ENCODE measurements at places on chromosomes 6 and 20.

DNA sequence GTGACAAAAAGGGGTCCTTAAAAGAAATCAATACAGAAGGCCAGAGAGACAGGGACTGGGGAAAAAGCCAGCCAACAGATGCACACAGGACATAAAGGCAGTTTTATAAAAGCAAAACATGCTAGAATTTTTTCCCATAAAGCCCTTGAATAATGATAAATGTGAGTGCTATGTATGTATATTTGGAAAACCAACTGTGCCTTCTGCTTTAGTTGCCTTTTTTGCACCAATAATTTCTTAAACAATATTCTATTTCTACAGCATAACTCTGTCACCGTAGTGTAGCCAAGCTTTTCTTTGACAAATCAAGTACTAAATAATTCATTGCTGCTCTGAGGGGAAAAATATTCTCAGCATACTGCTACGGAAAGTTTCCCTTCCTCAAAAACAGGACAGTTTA is 730.6 kb upstream of the NRSN1 start:
- no peak for DNase-seq

DNA sequence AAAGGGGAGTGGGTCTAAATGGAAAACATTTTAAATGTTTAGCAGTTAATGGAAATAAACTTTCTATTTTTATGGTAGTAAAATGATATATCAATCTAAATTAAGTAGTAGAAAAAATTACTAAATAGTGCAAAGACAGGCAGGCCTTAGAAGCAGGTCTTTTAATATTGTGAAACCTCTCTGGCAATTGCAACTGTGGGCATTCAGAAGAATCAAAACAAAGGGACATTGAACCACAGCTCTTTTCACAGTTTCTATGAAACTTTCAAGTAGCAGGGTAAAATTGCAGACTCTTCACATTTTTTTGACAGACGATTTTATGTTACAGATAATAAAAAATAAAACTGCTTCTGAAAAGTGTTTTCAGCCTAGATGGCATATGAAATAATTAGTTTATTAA is 533.7 kb downstream of the BCKDHB start:
- no peak for DNase-seq

- no peak for DNase-seq
Measured at GRCh38 chr20:44431502-44432234, 44.0 kb upstream of the TTPAL start.

DNA sequence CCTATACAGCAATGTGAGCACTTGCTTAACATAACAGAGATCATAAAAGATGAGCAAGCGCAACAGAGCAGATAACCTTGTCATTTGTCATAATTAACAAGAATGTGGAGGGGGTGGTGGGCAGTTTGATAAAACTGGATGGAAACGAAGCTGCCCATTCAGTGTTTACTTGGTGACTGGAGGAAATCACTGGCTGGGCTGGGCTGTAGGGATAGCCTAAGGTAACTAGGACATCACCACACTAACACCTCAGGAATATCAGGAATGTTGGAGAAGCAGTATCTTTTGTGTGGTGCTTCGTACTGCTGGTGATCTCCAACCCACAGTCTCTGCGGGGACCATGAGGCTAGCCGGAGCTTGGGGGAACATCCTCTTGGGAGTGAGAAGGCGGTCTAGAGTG is 218.4 kb downstream of the HIVEP2 start:
- DNase-seq = no peak

DNA sequence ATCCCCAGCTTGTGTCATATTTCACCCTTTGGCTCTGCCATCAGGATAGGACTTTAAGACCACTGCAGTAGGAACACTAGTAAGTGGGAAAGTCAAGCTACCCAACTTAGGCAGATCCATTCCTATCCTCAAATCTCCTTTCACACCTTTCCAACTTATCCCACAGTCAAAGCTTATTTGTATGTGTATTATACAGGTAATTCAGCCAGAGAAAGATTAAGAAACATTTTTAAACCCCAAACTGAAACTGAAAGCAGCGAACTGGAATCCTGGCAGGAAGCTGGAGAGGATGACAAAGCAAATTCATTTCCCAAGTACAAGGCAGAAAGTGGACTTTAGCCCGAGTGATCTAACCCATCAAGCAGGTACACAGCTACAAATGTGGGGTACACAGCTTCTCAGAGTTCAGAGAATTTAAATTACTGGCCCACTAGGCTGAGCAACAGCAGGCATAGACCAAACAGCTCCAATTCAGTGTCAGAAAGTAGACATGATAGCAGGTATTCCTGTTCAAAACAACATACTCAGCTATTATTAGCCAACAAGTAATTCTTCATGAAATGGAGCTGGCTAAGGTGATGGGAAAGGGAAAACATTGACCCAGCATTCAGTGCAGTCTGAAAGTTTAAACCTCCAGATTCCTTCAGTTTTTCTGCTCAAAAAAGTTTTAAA is 39.1 kb downstream of the ILRUN start:
- no peak for DNase-seq

DNA sequence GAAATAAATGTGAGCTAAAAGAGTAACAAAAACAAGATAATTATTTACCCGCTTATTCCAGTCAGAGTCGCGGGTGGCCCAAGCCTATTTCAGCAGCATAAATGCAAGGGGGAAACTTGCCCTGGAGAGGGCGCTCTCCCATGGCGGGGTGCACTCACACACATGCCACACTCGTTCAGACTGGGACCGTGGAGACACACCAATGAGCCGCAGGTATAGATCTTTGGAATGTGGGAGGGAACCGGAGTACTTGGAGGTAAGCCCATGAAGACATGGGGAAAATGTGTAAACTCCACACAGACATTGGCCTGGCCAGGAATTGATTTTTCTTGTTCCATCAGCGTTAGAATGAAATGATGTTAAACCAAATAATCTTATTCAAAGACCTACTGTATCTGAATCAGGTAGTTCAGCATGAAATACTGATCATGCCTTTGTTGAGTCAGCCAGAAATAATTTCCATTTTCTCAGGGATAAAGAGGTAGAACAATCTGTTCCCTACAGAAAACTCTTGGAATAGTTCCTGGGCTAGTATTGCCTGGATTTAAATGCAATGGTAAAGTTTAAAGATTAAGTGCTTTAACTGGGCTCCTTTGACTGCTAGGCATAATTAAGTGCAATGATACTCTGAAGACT is 191.5 kb downstream of the MCHR2 start:
- no peak for DNase-seq

DNA sequence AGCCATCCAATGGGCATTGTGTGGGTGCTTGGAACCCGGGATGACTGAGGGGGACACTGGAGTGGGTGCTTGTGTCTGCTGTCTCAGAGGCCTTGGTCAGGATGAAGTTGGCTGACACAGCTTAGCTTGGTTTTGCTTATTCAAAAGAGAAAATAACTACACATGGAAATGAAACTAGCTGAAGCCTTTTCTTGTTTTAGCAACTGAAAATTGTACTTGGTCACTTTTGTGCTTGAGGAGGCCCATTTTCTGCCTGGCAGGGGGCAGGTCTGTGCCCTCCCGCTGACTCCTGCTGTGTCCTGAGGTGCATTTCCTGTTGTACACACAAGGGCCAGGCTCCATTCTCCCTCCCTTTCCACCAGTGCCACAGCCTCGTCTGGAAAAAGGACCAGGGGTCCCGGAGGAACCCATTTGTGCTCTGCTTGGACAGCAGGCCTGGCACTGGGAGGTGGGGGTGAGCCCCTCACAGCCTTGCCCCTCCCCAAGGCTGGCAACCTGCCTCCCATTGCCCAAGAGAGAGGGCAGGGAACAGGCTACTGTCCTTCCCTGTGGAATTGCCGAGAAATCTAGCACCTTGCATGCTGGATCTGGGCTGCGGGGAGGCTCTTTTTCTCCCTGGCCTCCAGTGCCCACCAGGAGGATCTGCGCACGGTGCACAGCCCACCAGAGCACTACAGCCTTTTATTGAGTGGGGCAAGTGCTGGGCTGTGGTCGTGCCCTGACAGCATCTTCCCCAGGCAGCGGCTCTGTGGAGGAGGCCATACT is 49.4 kb downstream of the PYGB start:
- DNase-seq = no peak

GRCh38 chr6:98924647-98925046 is 23.1 kb downstream of the FBXL4 start:
- DNase-seq = no peak

GRCh38 chr20:15759594-15759993 is 813.7 kb downstream of the KIF16B start:
- no peak for DNase-seq

GRCh38 chr20:64137598-64138031 is 26.6 kb upstream of the MYT1 start:
- no peak for DNase-seq

- DNase-seq = no peak
Measured at GRCh38 chr6:157539421-157539822, 158.4 kb downstream of the ZDHHC14 start.

GRCh38 chr6:105954148-105954547 is 132.0 kb upstream of the PRDM1 start:
- no peak for DNase-seq

DNA sequence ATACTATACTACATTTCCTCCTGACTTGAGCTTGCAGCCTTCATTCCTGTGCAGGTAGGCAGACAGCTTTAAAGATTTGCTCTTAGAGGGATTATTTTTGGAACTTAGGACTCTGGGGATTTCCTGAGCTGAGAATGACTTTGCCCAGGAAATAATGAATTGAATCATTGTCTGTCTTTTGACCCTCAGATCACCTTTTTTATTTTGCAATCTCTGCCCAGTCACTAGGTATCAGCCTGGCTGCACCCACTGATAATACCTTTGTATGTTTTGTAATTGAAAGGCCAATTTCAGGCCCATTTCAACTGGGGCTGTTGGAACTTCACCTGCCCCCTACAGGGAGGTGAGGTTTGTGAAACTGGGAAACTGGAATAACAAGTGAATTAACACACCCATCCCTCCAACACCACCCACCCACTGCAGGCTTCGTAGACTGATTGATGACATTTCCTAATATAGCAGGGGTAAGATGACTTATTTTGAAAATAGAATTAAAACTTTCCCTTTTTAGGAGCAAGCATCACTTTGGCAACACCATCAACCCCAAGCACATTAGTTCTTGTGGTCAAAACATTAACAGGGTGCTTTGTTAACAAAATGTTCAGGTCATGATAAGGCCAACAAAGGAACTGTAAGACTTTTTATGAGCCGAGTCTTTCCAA is 157.1 kb upstream of the CENPW start:
- no peak for DNase-seq

- no peak for DNase-seq
Measured at GRCh38 chr20:23366384-23366783, 4.4 kb downstream of the GZF1 start.

GRCh38 chr6:11814819-11815218 is 36.2 kb upstream of the ADTRP start:
- DNase-seq = no peak

GRCh38 chr6:149129371-149130077 is 188.0 kb upstream of the TAB2 start:
- DNase-seq = no peak

- peak; percentile 11 for DNase-seq
Measured at GRCh38 chr6:28865401-28866204, 58.2 kb downstream of the TRIM27 start.

DNA sequence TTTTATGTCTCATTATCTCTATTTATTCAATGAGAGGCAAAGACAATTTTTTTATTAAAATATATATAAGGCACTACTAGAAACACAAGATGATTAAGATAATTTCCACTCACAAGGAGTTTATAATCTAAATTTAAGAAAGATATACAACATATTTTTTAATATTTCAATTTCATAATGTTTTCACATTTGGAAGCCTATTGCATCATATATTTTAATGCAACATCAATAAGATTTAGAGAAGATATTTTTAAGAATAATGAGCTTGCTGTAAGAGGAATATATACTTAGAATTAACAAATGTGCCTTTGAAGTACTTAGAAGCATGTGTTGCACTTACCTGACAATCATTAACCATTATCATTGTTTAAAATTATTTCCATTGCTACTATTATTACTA is 597.7 kb upstream of the BTBD3 start:
- no peak for DNase-seq

- no peak for DNase-seq
Measured at GRCh38 chr6:150272976-150273315, 95.9 kb upstream of the IYD start.

GRCh38 chr6:161804838-161805237 is 531.0 kb upstream of the AGPAT4 start:
- DNase-seq = no peak

DNA sequence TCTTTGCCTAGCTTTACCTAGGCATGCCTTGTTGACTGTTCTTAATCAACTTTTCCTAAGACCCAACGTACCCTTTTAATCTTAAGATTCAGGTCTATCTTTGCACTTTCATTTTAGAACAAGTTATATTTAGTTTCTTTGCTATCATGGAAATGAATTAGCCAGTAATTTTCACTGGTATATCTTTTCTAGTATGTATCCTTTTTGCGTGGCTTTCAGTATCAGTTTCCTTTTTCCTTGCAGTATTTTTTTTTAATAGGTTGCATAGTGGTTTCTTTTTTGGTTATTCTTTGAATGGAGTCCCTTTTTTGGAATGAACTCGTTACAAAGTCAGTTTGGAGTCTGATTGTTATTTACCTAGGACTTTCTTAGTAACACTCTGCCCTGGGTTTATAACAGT is 7.3 kb downstream of the ANKEF1 start:
- DNase-seq = no peak

DNA sequence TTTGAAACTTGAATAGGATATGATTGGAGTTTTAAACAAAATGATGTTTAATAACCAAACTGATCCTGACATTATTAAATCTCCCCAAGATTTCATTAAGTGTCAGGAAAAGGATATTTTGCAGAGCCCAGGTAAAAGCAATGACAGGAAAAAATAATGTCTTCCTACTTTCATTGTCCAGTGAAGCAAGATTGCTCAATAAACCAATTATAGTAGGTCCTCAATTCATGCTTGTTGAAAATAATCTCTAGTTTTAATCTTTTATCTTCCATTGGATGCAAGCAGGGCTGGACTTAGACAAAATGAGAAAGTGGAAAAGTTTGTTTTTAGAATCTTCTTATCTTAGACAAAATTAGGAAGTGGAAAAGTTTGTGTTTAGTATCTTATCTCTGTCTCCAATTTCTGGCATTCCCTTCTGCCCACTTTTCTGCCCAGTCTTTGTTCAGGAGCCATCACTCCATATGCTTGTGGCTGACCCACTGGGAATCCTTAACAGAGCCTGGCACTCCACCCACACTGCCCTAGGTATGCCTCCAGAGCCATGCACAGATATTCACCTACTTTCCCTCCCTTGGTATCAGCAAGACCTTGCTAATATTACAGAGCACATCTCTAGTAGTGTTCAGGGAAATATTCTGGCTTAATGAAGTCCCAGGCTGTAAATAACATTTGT is 57.0 kb upstream of the CARMIL1 start:
- DNase-seq = no peak

GRCh38 chr20:31572042-31572700 is 32.9 kb upstream of the ID1 start:
- no peak for DNase-seq

- no peak for DNase-seq
Measured at GRCh38 chr6:11427723-11428245, 109.8 kb upstream of the TMEM170B start.

- DNase-seq = no peak
Measured at GRCh38 chr20:10919396-10920140, 245.8 kb upstream of the JAG1 start.

DNA sequence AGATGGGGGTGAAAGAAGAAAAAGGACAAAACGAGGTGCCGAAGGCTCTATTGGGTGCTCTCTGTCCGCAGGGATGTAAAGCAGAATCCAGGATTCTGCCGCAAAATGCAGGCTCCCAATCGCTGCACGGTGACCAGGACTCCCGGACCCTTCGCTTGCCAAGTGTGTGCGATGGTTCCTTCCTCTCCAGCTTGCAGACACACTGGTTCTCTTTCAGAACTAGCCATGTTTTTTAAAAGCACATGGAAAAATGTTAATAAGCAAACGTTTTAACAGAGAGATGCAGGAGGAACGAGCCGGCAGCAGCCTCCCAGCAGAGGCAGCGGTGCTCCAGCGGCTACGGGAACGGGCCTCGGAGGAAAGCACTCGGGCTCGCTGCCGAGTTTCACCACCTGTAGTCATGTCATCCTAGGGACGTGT is 59.6 kb downstream of the ZNF831 start:
- no peak for DNase-seq
